ENCODE measurements at places on chromosomes 5 and 9.

- DNase-seq = no peak
These were observed 21.8 kb upstream of the CPEB4 start for GRCh38 chr5:173866243-173866857.

GRCh38 chr9:97362777-97363545, 48.9 kb upstream of the TDRD7 start:
- DNase-seq = no peak

DNA sequence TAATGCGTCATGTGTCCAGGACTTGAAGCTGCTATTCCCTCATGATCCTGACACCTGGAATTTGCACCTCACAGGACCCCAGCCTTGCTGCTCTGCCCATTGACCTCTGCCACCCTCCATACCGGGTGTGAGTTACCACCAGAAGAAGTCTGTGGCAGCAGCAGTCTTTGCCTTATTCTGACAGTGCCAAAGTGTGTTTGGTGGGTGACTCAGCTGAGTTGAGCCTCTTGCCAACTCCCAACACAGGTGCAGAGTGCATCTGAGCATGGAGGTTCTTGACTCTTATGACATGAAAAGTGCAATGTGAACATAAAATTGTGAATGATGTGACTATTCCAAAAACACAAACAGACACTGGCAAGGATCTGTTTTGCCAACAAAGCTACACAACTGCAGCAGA, 1166.5 kb upstream of the CDH18 start:
- DNase-seq = no peak

DNA sequence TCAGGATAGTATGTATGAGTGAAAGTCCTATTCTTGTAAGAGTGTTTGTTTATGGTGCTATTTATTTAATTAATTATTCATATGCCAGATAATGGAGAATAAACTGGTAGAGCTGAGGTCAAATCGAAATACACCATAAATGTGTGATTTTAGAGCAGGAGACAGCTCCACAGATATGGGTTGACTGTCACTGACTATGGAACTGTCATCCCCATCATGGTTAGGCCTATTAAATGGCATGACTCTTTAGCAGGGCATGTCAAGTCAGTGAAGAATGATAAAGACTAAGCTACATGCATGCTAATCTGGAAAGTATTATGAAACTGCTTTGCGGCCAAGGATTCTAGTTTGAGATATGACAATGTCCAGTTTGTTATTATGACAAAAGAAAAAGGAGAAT, 658.6 kb downstream of the ISL1 start:
- no peak for DNase-seq

DNA sequence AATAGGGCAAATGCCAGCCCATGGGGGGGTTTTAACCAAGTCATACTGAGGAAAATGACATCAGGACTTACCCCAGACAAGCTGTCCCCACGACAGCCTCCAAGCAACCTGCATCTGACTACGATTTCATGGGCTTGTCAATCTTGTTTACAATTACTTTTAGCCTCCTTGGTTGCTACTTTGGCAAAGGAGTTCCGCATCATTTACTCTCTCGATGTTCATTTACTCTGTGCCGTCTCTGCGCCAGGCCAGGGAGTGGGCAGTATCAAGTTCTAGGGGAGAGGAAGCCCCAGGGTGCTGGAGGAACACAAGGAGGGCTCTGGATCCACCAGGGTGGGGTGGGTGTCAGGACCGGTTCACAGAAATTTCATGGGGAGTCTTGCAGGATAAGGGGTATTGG, 23.9 kb downstream of the PTPN3 start:
- no peak for DNase-seq

- no peak for DNase-seq
These were observed 124.1 kb downstream of the JAKMIP2 start for GRCh38 chr5:147658293-147658932.

DNA sequence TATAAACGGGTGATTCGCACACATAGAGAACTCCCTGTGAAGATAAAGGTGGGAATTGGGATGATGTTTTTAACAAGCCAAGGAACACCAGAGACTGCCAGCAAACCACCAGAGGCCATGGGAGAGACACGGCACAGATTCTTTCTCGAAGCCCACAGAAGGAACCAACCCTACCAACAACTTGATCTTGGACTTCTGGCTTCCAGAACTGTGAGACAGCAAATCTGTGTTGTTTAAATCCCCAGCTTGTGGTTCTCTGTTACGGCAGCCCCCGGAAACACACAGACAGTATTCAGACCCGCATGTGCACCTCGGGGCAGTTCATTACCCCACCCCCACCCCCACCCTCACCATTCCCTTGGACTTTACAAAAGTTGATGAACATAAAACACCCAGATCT, 12.8 kb downstream of the AMBP start:
- no peak for DNase-seq

DNA sequence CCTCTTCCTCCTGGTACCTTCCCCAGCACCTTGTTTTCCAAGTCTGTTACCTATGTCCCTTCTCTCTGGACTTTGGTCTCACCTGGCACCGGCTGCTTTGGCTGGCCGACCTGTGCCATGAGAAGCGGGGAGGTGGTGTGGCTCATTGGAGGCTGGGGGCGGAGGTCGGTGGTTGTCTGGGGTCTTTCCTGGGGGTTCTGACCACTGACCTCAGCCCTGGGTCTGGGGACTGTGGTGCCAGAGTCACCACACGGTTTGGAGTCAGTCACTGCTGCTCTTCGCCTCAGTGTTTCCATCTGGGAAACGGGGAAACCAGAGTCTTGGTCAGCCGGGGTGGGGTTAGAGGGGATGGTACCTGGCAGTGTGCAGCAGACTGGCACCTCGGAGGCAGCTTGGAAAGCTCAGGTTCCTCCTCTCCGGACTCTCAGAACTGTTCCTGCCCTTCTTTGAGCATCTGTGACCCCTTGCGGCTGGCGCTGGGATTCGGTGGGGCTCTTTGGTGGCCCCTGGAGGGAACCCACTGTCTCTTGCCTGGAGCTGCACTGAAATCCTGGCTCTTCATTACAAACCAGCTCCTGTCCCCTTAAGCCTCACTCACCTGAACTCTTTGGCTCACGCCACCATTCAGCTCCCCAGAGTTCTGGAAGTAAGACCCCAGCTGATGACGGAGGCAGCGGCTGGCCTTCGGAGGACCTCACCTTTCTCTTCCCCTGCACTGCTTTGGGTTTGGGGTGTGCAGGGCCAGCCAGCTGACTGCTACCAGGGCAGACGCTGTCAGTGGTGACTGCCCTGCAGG, 4.1 kb upstream of the RXRA start:
- DNase-seq = no peak

DNA sequence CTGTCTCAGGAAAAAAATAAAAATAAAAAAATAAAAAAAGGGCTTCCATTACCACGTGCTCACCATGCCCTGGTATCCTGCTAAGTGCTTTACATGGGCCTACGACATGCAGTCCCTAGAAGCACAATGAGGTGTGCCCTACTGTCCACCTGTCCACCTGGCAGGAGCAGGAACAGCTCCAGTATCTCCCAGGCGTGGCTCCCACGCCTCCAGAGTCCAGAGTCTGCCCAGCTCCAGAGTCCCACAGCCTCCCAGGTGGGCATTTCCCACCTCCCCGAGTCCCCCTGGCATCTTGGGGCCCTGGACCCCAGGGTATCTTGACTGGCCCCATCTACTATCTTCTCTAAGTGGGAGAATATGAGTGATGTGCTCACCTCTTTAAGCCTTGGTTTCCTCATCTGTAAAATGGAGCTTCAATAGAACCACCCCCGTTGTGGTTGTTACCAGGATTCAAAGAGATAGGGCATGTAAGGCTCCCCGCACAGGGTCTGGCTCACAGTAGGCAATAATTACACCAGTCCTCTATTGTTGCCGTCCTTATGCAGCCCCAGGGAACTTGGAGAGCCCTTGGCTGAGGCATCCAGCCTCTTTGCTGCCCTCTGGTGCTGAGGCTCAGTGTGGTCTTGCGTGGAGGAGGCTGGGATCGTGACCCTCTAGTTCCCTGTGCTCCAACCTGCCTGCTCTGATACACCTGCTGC, 8.9 kb downstream of the CXCL14 start:
- peak; percentile 18 for DNase-seq

GRCh38 chr9:110615498-110615897, 36.0 kb upstream of the SVEP1 start:
- no peak for DNase-seq

DNA sequence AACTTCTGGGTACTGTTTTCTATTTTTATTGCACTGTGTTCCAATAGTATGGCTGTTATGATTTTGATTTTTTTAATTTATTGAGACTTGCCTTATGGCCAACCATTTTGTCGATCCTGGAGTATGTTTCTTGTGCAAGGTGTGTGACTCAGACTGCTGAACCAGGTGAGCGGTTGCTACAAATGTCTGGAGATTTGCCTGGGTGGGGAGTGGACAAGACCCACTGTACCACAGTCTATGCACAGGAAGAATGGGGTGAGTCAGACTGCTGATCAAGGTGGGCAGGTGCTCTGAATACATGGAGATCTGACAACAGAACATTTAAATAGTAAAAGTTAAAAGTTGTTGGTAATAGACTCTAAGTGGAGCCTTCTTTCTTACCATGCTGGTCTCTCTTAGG, 609.2 kb downstream of the CSNK1G3 start:
- DNase-seq = no peak

DNA sequence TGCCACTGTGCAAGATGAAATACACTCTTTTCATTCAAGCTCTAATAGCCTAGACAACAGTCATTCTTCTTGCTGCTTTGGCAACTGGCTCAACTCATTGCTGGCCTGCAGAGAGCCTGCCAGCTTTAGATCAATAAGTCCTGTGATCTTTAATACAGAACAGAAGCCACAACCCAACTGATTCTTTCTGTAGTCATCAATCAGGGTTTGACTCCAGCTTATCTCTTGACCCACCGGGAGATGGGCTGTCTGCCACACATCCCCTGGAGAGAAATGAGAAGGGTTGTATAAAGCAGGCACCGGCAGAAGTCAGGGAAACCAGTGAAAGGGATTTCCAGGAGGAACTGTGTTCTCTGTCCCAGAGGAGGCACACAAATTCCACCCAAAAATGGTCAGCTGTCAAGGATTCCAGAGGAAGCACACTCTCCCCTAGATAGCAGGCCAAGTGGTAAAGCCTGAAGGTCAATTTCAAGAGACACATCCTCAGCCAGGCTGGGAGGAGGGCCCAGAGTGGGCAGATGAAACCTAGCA, 24.5 kb downstream of the LHFPL2 start:
- no peak for DNase-seq

DNA sequence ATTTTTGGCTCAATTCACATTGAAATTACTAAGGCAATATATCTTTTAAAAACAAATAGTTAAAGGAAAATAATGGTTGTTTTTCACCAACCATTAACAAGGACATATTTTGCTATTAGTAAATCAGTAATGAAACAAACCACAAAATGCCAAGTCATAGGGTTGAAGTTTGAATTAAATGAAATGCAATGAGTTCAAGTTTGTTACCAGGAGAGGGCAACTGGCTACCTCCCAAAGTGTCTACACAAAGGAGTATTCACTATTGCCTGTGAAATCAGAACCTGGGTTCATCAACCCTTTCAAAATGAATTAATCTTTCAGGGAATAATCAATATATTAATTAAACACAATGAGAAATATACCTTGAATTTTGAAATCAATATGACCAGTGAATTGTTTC, 138.4 kb upstream of the DMRTA1 start:
- no peak for DNase-seq

- DNase-seq = no peak
These were observed 61.2 kb downstream of the CMYA5 start for GRCh38 chr5:79750611-79751510.

- DNase-seq = no peak
These were observed 185.8 kb upstream of the NREP start for GRCh38 chr5:111942661-111943401.

GRCh38 chr5:2007878-2008501, 125.3 kb upstream of the IRX4 start:
- DNase-seq = no peak

- peak; percentile 87 for DNase-seq
These were observed 5.5 kb upstream of the CDHR2 start for GRCh38 chr5:176543428-176544182.

- no peak for DNase-seq
These were observed 12.9 kb upstream of the KLF9 start for GRCh38 chr9:70427161-70427945.

GRCh38 chr5:141857226-141857625, 21.0 kb downstream of the PCDH1 start:
- DNase-seq = no peak

GRCh38 chr5:57327561-57328367, 153.9 kb downstream of the GPBP1 start:
- DNase-seq = peak; percentile 9

GRCh38 chr9:121819428-121820231, 168.2 kb downstream of the DAB2IP start:
- DNase-seq = no peak

GRCh38 chr5:160419458-160420330, 813 bp upstream of the SLU7 start:
- no peak for DNase-seq

GRCh38 chr5:21701317-21701716, 1151.8 kb downstream of the CDH12 start:
- no peak for DNase-seq

GRCh38 chr9:126849591-126850225, 10.7 kb upstream of the ZBTB34 start:
- no peak for DNase-seq

GRCh38 chr9:98930792-98931191, 12.9 kb upstream of the COL15A1 start:
- DNase-seq = no peak

DNA sequence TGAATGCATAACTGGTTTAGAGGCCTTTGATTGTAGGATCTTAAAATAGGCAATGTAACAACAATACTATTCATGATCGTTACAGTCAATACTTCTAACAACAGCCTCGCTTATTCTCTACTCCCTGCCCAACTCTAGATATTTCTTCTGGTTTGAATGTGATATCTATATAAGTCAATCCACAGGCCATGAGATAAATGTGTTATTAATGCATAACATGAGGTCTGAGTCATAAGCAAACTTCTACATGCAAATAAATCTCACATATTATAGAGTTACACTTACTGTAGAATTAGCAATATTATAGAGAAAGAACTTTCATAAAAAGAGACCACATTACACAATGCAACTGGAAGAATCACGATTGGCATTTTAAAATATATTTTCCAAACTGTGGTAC, 2.9 kb upstream of the ALDOB start:
- DNase-seq = no peak

DNA sequence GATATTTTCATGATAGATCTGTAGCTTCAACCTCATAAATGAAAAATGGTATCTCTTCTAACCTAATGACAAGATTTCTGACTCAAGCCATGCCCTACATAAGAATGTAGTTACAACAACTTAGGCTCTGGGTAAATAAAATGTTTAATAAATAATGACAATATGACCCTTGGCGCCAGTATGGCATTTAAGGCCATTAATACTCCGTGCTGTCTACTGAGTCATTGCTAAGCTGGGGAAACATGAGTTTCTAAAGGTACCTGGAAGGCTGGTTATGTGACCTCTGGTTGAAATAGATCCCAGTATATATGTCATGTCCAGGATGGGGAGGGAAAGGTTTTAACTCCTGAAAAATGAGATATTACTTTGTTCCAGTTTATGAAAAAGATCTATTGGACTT, 58.0 kb upstream of the CEMIP2 start:
- no peak for DNase-seq

- no peak for DNase-seq
These were observed 212.4 kb upstream of the MEF2C start for GRCh38 chr5:89095341-89095740.
